ENCODE measurements at places on chromosomes 1 and 21.

DNA sequence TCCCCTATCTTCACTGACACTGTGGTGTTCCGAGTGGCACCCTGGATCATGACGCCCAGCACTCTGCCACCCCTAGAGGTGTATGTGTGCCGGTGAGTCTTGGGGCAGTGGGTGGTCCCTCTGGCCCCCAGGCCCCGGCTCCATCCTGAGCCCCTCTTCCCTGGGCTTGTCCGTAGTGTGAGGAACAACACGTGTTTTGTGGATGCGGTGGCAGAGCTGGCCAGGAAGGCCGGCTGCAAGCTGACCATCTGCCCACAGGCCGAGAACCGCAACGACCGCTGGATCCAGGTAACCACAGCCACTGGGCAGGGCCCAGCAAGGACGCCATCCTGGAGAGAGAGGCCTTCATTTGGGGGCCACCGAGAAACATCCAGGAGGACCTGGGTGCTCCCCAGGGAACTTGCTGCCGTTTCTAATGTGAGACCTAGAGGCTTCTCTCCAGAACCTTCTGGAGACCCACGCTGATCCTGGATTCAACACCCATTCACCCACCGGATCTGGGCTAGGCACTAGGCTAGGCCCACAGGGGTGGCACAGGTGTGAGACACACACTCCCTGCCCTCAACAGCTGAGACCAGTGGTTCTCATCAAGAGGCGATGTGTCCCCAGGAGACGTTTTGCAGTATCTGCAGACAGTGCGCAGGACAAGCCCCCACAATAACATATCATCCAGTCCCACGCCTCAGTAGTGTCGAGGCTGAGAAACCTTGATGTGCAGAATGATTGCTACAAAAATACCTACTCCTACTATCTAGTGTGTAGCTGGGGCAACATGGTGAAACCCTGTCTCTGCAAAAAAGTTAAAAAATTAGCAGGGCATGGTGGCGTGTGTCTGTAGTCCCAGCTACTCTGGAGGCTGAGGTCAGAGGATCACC lies 22.2 kb downstream of the PADI3 start:
- no peak overlapping the region for H3K27ac ChIP-seq
- H3K4me3 ChIP-seq = no peak overlapping the region
- H3K36me3 ChIP-seq = no peaks in the 10 kb centered on the region
- no peaks in the 10 kb centered on the region for H3K4me1 ChIP-seq

DNA sequence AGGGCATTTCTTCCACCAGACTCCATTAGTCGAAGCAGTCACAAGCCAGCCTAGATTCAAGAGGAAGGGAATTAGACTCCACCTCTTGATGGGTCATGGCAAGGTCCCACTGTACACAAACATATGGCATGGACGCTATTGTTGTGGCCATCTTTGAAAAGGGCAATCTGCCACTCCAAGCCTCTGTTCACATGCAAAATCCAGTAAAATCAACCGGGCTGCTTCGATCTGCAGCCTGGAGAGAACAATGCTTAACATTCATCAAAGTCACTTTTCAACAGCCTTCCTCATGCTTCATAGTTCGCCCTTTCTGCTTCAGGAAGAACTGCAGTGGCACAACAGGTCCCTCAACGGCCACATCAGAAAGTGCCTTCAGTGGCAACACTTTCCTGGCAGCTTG lies 28.0 kb upstream of the GJB5 start:
- peaks cover 12% of the 10 kb centered on the region for H3K27me3 ChIP-seq
- DNase-seq = no peak
- H3K36me3 ChIP-seq = no peaks in the 10 kb centered on the region

DNA sequence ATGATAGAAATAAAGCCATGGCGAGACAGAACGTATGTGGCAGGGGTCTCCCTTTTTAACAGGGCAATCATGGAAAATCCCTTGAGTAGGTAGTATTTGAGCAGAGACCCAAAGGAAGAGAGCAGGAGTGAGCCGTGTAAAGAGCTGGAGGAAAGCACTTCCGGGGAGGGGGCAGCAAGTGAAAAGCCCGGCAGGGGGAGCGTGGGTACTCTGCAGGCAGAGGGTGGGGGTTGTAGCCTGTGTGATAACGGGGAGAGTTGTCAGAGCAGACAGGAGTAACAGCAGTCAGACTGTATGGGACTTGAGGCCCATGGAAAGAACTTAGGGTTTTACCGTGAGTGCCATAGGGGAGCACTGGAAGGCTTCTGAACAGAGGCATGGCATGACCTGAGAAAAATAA lies 51.1 kb upstream of the LDLRAP1 start:
- H3K27ac ChIP-seq = no peak overlapping the region
- no peaks in the 10 kb centered on the region for H3K27me3 ChIP-seq
- H3K36me3 ChIP-seq = peaks cover 90% of the 10 kb centered on the region

DNA sequence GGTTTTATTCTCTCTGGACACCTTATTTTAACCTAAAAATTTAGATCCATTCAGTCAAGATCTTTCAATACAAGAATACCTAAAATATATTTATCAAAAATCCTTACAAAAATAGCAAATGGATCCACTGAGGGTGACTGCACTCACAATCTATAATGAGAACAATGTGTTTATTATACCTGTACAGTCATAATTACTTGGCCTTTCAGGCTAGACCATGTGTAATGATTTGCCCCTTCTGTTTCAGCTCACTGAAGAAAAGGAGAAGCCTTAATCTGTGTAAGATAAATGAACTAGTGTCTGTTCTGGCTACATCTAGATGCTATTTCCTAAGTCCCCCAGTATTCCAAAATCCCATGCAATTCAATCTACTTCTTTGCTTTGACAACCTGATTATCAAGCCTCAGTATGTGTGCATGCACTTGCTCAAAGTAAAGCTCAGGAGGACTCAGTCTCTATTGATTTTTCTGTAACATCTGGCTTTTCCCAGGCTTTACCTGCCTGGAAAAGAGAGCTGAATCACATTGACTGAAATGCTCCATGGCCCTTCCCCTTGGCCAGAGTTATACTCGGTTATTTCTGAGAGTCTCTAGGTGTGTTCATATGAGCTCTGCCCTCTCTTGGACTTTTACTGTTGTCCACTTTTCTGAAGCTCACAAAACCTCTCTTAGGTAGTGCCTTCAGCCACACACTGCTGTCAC lies 27.6 kb downstream of the CRP start:
- no peaks in the 10 kb centered on the region for H3K4me1 ChIP-seq
- peaks cover 8% of the 10 kb centered on the region for H3K27me3 ChIP-seq
- H3K4me3 ChIP-seq = no peak overlapping the region
- H3K27ac ChIP-seq = no peak overlapping the region
- H3K36me3 ChIP-seq = no peaks in the 10 kb centered on the region

DNA sequence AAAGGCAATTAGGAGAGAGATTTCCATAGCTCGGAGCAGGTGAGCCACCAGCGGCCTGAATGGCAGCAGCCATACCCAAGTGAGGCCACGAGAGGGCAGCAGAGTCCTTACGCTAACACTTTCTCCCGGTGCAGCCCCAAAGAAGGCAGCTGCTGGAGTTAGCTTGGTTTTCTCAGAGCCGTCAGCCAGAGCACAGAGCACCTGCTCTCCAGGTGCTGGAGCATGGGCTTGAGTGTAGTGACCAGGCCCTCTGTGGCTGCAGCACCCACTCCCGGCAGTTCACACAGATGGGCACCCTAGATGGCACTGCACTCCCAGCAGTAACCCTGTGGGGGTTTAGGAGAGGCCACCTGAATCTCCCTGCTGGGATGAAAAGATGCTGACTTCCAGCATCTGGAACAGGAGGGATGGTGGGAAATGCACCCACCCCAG lies 45.8 kb downstream of the TMCC2 start:
- peak; percentile 79 for DNase-seq
- peaks cover 4% of the 10 kb centered on the region for H3K27me3 ChIP-seq
- no peaks in the 10 kb centered on the region for H3K4me1 ChIP-seq
- no peak overlapping the region for H3K27ac ChIP-seq
- H3K36me3 ChIP-seq = no peaks in the 10 kb centered on the region
- no peak overlapping the region for H3K4me3 ChIP-seq

DNA sequence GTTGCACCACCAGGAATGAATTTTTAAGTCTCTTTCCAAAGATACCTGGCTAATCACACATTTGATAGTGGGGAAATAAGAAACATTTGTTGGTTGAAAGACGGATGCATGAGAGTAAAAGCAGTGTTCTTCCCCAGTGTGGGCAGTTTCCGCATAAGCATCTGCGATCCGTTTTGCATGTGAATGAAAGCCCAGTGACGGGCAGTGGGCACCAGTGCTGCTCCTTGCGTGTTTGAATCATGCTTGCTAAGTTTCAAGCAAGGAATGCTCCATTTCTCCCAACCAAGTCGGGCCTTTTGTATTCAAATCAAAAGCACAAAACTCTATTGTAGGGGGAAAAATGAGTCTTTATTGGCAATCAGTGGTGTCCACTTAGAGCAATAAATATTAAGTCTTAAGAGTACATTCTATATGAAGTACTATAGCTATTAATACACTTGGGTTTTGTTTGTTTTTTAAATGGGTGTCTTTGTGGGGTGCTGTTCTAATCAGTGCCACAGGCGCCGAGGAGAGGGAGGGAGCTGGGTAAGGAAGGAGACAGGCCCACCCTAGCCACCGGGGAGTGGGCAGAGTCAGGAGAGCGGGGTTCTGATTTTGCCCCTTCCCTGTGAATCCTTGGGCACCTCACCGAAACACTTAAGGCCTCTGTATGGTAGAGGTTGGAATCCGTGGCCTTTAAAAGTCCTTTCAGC lies 750 bp upstream of the PTGFRN start:
- no peaks in the 10 kb centered on the region for H3K27me3 ChIP-seq
- DNase-seq = no peak
- no peaks in the 10 kb centered on the region for H3K4me1 ChIP-seq

DNA sequence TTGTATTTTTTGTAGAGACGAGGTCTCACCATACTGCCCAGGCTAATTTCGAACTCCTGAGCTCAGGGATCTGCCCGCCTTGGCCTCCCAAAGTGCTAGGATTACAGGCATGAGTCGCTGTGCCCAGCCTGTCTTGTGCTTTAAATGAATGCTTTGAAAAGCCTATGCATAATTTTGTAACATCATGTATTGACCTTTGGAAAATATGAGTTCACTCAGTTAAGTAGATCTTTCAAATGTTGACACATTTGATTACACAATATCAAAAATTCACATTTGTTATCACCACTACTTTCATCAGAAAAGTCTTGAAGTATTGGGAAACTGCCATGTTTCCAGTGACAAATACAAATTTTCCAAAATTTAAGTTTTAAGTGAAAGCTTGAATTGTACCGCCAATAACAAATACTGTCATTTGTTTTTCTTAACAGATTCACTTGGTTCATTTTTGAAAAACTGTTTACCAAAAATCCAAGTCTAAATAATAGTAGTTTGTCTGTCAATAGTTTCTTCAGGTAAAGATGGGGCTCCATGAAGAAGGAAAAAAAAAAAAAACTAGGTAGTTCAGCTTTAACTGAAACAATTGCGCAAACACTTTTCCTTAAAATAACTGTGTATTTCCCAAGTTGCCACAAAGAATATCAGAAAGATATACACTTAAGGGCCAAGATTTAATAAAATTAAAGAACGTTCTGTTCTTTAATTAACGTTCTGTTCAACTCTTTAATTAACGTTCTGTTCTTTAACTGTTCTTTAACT lies 233.2 kb upstream of the NR5A2 start:
- H3K4me3 ChIP-seq = no peak overlapping the region
- H3K4me1 ChIP-seq = no peaks in the 10 kb centered on the region
- H3K27ac ChIP-seq = no peak overlapping the region
- H3K27me3 ChIP-seq = peaks cover 19% of the 10 kb centered on the region
- no peak for DNase-seq
- no peaks in the 10 kb centered on the region for H3K36me3 ChIP-seq

DNA sequence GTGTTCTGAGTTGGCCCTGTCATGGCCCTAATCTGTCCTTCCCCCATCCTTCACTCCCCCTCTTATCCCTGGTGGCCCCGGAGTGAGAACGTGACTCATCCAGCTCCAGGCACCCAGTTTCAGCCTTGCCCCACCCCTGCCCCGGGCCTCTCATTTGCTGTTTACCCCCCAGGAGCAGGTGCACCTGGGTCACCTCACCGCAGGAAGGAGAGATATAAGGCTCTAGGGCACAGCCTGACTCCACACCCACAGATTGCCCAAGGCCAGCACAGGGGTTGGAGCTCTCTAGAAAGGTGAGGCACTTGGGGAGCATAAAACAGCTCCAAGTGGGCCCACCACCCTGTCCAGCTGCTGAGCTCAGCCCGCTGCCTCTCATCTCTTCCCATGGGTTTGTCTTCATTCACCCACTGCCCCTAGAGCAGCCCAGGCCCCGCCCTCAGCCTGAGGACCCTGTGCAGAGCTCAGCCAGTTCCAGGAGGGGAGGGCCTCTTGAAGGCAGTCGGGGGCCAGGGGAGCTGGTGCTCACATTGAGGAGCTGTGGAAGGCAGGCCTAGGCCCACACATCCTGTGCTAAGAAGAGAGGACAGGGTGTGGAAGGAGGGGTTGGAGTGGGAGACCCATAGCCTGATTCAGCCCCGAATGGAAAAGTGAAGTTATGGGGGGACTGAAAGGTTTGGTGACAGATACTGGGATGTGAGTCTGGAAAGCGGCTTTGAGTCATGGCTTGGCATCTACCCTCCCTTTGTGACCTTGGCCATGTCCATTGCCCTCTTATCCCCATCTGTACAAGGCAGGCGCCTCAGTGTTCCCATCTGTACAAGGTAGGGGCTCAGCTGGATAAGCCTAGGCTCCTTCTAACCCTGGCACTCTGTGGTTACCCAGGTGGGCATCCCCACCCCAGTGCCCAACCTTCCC lies 16.1 kb upstream of the GPR37L1 start:
- H3K27ac ChIP-seq = no peak overlapping the region
- no peaks in the 10 kb centered on the region for H3K36me3 ChIP-seq
- DNase-seq = no peak
- no peak overlapping the region for H3K4me3 ChIP-seq

DNA sequence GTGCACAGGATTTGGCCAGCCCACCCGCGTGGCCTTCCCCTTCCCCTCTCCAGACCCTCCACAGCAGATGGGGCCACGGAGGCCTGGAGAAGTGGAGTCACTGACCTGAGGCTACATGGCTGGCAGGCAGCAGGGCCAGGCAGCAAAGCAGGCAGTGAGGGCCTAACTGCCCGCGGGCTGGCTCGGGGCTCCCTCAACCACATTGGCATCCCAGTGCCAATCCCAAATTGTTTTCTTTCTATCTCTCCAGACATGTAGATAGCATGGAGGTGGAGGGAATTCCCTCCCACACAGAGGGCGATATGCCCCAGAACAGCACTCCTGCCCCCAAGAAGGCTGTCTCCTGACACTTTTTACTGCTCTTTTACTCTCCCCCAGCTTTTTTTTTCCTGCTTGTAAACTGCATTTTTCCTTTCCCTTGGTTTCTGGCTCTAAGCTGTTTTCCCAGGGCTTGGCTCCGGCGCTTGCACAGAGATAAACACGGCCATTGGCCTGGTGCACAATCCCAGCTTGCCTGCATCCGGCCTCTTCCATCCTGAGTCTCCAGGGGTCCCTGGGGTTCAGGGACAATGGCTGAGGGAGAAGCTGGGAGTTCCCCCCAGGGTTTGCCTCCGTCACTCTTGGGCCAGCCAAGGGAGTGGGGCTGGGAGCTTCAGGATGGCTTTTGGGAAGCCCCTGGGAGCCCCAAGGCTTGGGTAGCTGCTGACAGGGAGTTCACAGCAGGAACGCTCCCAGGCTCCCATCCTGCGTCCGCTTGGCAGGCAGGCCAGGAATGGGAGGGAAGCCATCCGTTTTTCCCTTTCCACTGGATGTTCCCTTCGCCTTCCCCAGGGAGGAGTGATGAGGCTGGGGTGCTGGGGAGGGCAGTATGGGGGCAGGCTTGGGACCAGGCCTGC lies 7.0 kb downstream of the EPHX1 start:
- H3K36me3 ChIP-seq = no peaks in the 10 kb centered on the region
- H3K4me3 ChIP-seq = no peak overlapping the region
- H3K27ac ChIP-seq = no peak overlapping the region
- H3K27me3 ChIP-seq = no peaks in the 10 kb centered on the region
- no peaks in the 10 kb centered on the region for H3K4me1 ChIP-seq

GRCh38 chr1:41480204-41481108 lies 4.0 kb downstream of the EDN2 start:
- H3K27ac ChIP-seq = no peak overlapping the region
- no peaks in the 10 kb centered on the region for H3K36me3 ChIP-seq
- H3K27me3 ChIP-seq = peaks cover 8% of the 10 kb centered on the region
- DNase-seq = no peak

Measured in DND-41 (cell line).